Adrenal gland (tissue), 19 donors: ENCODE measurements at places on chromosomes 6 and 20. TPM values are rescaled to one million over a fixed set of nuclear protein-coding genes. Genes with fewer than 3 reads are reported as not detected.

The GATA5 gene
- 6.1 TPM for total RNA-seq

The RCAN2 gene
- 2.3 TPM for total RNA-seq

The EDEM2 gene
- total RNA-seq = 62.5 TPM

The HUS1B gene
- total RNA-seq = 0.29 TPM

The GABRR2 gene
- not detected for total RNA-seq

The EGFL8 gene
- total RNA-seq = 22.1 TPM

The FAXC gene
- not detected for total RNA-seq

The GCNT2 gene
- 2.4 TPM for total RNA-seq

The GJA10 gene
- total RNA-seq = not detected

The DPPA5 gene
- not detected for total RNA-seq

The AHI1 gene
- total RNA-seq = 31.4 TPM

The MTRF1L gene
- 9.8 TPM for total RNA-seq

The POPDC3 gene
- total RNA-seq = not detected

The TRIM15 gene
- total RNA-seq = not detected

- H3K4me3 ChIP-seq = no peak overlapping the region
- no peak for DNase-seq
- no peaks in the 10 kb centered on the region for H3K27me3 ChIP-seq
- H3K27ac ChIP-seq = no peak overlapping the region
These were observed 48.4 kb downstream of the BMP5 start for GRCh38 chr6:55826941-55827340.

DNA sequence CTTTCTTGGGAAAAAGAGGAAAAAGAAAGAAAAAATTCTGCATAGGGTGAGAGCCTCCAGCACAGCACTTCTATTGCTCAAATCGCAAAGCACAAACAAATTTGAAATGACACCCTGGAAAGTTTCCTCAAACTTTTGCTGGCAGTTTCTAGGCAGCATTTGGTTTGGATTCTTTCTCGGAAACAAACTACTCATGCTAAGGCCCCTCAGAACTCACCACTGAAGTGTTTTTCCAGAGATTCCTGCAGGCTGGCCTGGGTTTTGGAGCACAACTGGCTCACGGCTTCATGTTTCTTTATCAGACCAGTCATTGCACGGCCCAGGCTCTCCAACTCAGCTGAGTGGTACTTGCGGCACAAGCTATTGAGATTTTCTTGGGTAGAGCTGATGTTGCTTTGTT, 237.8 kb downstream of the SYNE1 start:
- H3K27ac ChIP-seq = no peak overlapping the region
- no peak overlapping the region for H3K4me3 ChIP-seq
- no peaks in the 10 kb centered on the region for H3K27me3 ChIP-seq
- H3K4me1 ChIP-seq = no peaks in the 10 kb centered on the region
- H3K36me3 ChIP-seq = no peaks in the 10 kb centered on the region
- no peak for DNase-seq

GRCh38 chr20:50512323-50512722, 2.1 kb downstream of the PTPN1 start:
- DNase-seq = no peak
- no peak overlapping the region for H3K27ac ChIP-seq
- no peak overlapping the region for H3K4me3 ChIP-seq
- H3K27me3 ChIP-seq = no peaks in the 10 kb centered on the region
- no peaks in the 10 kb centered on the region for H3K36me3 ChIP-seq

DNA sequence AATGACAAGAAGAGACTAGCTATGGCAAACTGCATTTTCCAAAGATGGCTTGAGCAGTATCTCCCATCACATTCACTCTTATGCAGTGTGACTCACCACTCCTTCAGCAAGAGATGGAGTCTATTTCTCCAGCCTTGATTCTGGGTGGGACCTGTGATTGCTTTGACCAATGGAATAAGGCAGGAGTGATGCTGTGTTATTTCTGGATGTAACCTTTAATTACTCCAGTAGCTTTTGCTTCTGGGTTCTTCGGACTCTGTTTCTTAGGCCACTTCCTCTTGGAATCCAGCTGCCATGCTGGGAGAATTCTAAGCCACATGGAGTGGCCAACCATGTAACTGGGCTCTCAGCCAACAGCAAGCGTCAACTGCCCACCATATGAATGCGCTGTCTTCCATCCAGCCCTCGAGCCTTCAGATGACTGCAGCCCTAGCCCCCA, 50.7 kb downstream of the TGM2 start:
- H3K4me1 ChIP-seq = peaks cover 25% of the 10 kb centered on the region
- H3K4me3 ChIP-seq = no peak overlapping the region
- no peaks in the 10 kb centered on the region for H3K36me3 ChIP-seq
- H3K27ac ChIP-seq = no peak overlapping the region
- H3K27me3 ChIP-seq = no peaks in the 10 kb centered on the region

DNA sequence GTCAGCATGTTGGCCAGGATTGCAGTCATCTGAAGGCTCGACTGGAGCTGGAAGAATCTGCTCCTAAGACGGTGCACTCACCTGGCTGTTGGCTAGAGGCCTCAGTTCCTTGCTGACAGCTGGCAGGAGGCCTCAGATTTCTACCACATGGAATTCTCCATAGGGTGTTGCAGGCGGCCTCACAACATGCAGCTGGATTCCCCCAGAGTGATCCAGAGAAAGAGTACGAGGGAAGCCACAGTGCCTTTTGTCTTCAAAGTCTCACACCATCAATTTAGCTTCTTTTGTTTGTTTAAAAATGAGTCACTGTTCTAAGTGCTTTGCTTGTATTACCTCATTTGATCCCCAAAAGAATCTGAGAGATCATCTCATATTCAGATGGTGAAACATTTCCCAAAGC, 65.5 kb upstream of the FYN start:
- no peak overlapping the region for H3K27ac ChIP-seq
- H3K27me3 ChIP-seq = no peaks in the 10 kb centered on the region
- DNase-seq = no peak
- H3K36me3 ChIP-seq = no peaks in the 10 kb centered on the region
- no peaks in the 10 kb centered on the region for H3K4me1 ChIP-seq

- H3K27me3 ChIP-seq = no peaks in the 10 kb centered on the region
- H3K4me3 ChIP-seq = no peak overlapping the region
These were observed 66.6 kb downstream of the PREX1 start for GRCh38 chr20:48761023-48761785.

- no peak overlapping the region for H3K4me3 ChIP-seq
- H3K27ac ChIP-seq = no peak overlapping the region
- DNase-seq = no peak
- no peaks in the 10 kb centered on the region for H3K4me1 ChIP-seq
These were observed 394.3 kb downstream of the MAFB start for GRCh38 chr20:40294747-40295146.

- no peak overlapping the region for H3K27ac ChIP-seq
- no peak for DNase-seq
- H3K27me3 ChIP-seq = no peaks in the 10 kb centered on the region
- H3K4me3 ChIP-seq = no peak overlapping the region
- peaks cover 8% of the 10 kb centered on the region for H3K36me3 ChIP-seq
These were observed 150.4 kb downstream of the INSM1 start for GRCh38 chr20:20518263-20518662.

DNA sequence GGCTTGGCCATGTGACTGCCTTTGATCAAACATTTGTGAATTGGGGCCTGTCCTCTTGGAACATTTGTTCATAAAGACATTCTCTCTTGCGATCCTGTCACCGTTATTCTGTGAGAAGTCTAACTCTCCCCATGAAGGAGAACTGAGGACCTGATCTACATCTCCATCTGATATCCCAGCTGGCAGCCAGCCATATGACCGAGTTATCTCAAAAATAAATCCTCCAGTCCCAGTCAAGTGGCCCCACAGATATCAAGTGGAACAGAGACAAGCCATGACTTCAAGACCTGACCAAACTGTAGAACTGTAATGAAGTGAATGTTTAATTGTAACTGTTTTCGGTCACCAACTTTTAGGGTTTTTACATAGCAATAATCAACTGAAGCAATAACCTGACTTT, 25.7 kb downstream of the SNX3 start:
- no peaks in the 10 kb centered on the region for H3K36me3 ChIP-seq
- H3K4me1 ChIP-seq = peaks cover 9% of the 10 kb centered on the region
- H3K4me3 ChIP-seq = no peak overlapping the region

- H3K27me3 ChIP-seq = no peaks in the 10 kb centered on the region
- H3K27ac ChIP-seq = no peak overlapping the region
- H3K4me1 ChIP-seq = no peaks in the 10 kb centered on the region
- H3K4me3 ChIP-seq = no peak overlapping the region
These were observed 65.8 kb upstream of the THEMIS start for GRCh38 chr6:127966616-127967015.

GRCh38 chr20:51084593-51085377, 61.9 kb upstream of the KCNG1 start:
- peaks cover 2% of the 10 kb centered on the region for H3K27me3 ChIP-seq
- no peak overlapping the region for H3K27ac ChIP-seq
- H3K36me3 ChIP-seq = no peaks in the 10 kb centered on the region
- no peaks in the 10 kb centered on the region for H3K4me1 ChIP-seq
- H3K4me3 ChIP-seq = no peak overlapping the region
- DNase-seq = no peak

- no peak overlapping the region for H3K27ac ChIP-seq
- no peak for DNase-seq
- H3K4me3 ChIP-seq = no peak overlapping the region
These were observed 354.7 kb upstream of the KHDRBS2 start for GRCh38 chr6:62640749-62641148.

GRCh38 chr6:122494665-122495272, 23.2 kb upstream of the SERINC1 start:
- no peak overlapping the region for H3K4me3 ChIP-seq
- H3K4me1 ChIP-seq = peaks cover 4% of the 10 kb centered on the region
- H3K36me3 ChIP-seq = no peaks in the 10 kb centered on the region
- no peak for DNase-seq

DNA sequence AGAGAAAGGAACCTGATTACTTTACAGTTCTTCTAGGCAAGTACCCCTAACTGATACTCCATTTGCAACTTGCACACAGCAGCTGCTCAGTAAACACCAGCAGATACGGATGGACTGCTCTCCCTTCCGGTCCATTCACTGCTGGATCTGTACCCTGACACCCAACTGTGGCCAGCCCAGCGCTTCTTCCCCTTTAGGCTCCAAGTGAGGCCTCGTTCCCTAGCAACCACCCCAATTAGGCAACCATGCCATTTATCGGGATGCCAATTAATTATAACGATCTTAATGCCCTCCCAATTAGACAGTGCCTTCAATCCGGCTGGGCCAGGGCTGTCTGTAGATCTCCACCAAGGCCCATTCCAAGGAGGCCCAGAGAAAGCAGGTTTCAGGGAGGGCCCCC, 3.2 kb downstream of the SULF2 start:
- no peaks in the 10 kb centered on the region for H3K27me3 ChIP-seq
- no peak for DNase-seq
- H3K27ac ChIP-seq = no peak overlapping the region
- H3K4me1 ChIP-seq = peaks cover 7% of the 10 kb centered on the region

DNA sequence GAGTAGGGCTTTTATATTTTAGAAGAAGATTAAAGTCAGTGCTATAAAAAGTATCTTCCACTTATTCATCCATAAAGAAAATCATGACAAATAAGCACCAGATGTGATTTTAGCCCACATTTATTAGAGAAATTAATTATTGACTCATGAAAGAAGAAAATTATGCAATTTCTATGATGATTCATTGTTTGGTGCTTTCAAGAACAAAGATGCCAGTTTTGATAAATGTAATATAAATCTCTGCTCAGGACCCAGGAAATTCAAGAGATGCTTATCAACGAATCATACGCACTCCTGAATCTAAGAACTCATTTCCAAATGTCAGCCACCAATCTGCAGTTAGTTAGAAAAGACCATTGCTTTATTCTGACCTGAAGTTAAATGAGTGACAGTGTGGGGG, 211.4 kb downstream of the ARHGAP18 start:
- H3K4me3 ChIP-seq = peak overlapping the region; percentile 22
- H3K36me3 ChIP-seq = peaks cover 7% of the 10 kb centered on the region
- no peaks in the 10 kb centered on the region for H3K27me3 ChIP-seq
- peak overlapping the region; percentile 74 for H3K27ac ChIP-seq

- H3K4me1 ChIP-seq = no peaks in the 10 kb centered on the region
- H3K4me3 ChIP-seq = no peak overlapping the region
- H3K27me3 ChIP-seq = peaks cover 58% of the 10 kb centered on the region
- no peaks in the 10 kb centered on the region for H3K36me3 ChIP-seq
- no peak overlapping the region for H3K27ac ChIP-seq
These were observed 25.8 kb downstream of the BHLHE23 start for GRCh38 chr20:62980970-62981369.

GRCh38 chr20:20079102-20079784, 26.9 kb downstream of the CFAP61 start:
- no peak overlapping the region for H3K27ac ChIP-seq
- no peak overlapping the region for H3K4me3 ChIP-seq
- no peaks in the 10 kb centered on the region for H3K4me1 ChIP-seq
- H3K36me3 ChIP-seq = no peaks in the 10 kb centered on the region
- no peak for DNase-seq

DNA sequence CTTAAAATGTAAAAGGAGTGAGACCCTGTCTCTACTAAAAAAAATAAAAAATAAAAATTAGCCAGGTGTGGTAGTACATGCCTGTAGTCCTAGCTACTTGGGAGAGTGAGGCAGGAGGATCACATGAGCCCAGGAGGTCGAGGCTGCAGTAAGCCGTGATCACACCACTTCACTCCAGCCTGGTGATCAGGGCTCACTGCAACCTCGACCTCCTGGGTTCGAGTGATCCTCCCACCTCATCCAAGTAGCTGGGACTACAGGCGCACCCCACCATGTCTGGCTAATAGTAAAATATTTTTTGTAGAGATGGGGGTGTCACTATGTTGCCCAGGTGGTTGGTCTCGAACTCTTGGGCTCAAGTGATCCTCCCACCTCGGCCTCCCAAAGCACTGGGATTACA, 8.1 kb upstream of the FOXS1 start:
- no peaks in the 10 kb centered on the region for H3K4me1 ChIP-seq
- H3K27me3 ChIP-seq = no peaks in the 10 kb centered on the region
- no peak for DNase-seq
- H3K36me3 ChIP-seq = no peaks in the 10 kb centered on the region
- no peak overlapping the region for H3K27ac ChIP-seq
- H3K4me3 ChIP-seq = no peak overlapping the region

DNA sequence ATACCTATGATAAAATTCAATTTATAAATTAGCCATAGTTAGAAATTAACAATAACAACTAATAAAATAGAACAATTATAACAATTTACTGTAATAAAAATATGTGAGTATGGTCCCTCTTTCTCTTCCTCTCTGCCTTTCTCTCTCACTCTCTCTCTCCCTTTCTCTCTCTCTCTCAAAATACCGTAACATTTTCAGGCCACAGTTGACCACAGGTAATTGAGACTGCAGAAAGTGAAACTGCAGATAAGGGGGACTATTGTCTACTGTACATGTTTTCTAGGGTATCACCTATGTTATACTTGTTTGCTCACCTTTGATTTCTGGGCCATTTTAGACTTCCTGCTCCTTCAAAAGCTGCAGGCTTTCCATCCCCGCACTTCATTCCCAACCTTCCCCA, 46.8 kb downstream of the LY86 start:
- no peak overlapping the region for H3K27ac ChIP-seq
- no peak for DNase-seq
- H3K4me3 ChIP-seq = no peak overlapping the region
- no peaks in the 10 kb centered on the region for H3K36me3 ChIP-seq
- H3K4me1 ChIP-seq = no peaks in the 10 kb centered on the region

- H3K27ac ChIP-seq = no peak overlapping the region
- no peak for DNase-seq
- H3K4me1 ChIP-seq = peaks cover 6% of the 10 kb centered on the region
- no peaks in the 10 kb centered on the region for H3K36me3 ChIP-seq
- no peaks in the 10 kb centered on the region for H3K27me3 ChIP-seq
These were observed 2.7 kb downstream of the EPB41L2 start for GRCh38 chr6:131060311-131060710.
